ENCODE measurements at places on chromosomes 13 and 19. TPM values are rescaled to one million over a fixed set of nuclear protein-coding genes. Genes with fewer than 3 reads are reported as not detected.
A peak's percentile ranks its signal among the peaks of the same experiment; 100 is the strongest.

DNA sequence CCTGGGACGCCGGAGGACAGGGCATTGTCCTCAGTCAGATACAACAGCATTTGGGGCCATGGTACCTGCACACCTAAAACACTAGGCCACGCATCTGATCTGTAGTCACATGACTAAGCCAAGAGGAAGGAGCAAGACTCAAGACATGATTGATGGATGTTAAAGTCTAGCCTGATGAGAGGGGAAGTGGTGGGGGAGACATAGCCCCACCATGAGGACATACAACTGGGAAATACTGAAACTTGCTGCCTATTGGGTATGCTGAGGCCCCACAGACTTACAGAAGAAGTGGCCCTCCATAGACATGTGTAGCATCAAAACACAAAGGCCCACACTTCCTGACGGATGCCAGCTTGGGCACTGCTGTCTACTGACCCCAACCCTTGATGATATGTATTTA, 1.4 kb upstream of the ICAM4 start:
- H3K4me3 ChIP-seq: no peak overlapping the region
- DNase-seq: no peak
- H3K27me3 ChIP-seq: peaks cover 3% of the 10 kb centered on the region
- peaks cover 22% of the 10 kb centered on the region for H3K4me1 ChIP-seq
- peaks cover 6% of the 10 kb centered on the region for H3K36me3 ChIP-seq

DNA sequence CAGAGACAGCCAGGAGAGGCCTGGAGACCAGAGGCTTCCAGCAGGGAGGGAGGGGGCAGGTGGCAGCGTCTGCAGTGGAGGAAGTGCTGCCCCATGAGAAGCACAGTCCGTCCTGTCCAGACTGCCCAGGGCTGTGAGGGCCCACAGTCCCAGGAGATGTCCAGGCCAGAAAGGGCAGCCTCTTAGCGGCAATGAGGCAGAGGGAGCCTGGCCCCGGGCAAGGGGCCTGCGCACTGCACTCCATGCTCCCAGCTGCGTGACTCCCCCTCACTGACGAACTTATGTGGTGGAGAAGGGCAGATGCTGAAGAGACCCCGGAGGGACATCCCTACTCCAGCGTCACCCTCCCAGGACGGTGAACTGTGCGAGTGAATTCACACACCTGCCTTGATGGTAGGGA, 115.3 kb downstream of the SOX1 start:
- peaks cover 7% of the 10 kb centered on the region for H3K27me3 ChIP-seq
- H3K36me3 ChIP-seq: peaks cover 3% of the 10 kb centered on the region
- no peak overlapping the region for H3K27ac ChIP-seq
- H3K4me3 ChIP-seq: no peak overlapping the region
- DNase-seq: no peak
- H3K4me1 ChIP-seq: no peaks in the 10 kb centered on the region

DNA sequence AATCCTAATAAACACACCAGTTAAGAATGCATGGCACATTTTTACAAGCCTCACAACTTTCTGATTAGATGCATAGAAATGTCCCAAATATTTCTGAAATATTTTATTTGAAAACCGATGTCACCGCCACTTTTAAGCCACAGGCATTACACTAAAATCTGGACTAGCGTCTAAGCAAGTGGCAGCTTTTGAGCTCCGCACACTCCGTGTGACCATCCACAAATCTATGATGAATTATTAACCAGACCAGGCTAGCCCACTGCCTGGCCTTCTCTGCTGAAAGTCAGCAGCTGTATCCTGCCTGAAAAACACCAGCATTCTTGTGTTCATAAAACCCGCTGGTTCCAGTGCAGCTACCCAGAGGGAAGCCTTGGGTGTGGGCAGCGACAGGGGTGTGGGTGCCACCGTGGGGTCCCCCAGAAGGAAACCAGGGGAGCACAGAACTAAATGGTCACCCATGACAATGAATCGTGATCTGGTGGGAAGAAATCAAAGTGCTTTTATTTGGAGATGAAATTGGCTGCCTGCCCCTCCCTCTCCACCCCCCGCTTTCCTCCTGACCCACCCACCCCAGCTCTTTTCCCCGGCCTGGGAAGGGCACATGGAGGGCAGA, 13.8 kb downstream of the RASA3 start:
- peaks cover 11% of the 10 kb centered on the region for H3K27me3 ChIP-seq
- peaks cover 15% of the 10 kb centered on the region for H3K36me3 ChIP-seq
- H3K4me3 ChIP-seq: peak overlapping the region; percentile 77

Gene LRRC25
- total RNA-seq: not detected

DNA sequence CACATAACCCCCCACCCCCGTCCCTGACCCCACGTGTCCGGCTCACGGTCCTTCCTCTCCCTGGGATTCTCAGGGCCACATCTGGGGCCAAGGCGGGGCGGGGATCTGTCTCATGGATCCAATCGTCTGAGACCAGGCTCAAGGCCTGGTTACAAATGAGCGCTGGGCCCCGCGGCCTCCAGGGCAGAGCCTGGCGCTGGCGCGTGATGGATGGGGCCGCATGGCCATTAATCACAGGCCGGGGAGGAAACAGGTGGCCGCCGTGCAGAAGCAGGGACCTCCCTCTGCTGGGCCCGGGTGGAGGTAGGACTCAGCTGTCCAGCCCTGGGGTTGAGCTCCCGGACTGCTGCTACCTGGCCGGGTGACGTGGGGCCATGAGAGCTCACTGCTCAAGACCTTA, 5.8 kb upstream of the TLE5 start:
- H3K27ac ChIP-seq: no peak overlapping the region
- no peak for DNase-seq
- H3K4me1 ChIP-seq: no peaks in the 10 kb centered on the region
- H3K27me3 ChIP-seq: peaks cover 3% of the 10 kb centered on the region
- no peak overlapping the region for H3K4me3 ChIP-seq
- no peaks in the 10 kb centered on the region for H3K36me3 ChIP-seq

GRCh38 chr13:37709318-37709717, 110.8 kb upstream of the POSTN start:
- peak overlapping the region; percentile 9 for H3K27ac ChIP-seq
- DNase-seq: no peak
- H3K4me3 ChIP-seq: no peak overlapping the region
- H3K36me3 ChIP-seq: peaks cover 35% of the 10 kb centered on the region
- H3K4me1 ChIP-seq: peaks cover 51% of the 10 kb centered on the region
- no peaks in the 10 kb centered on the region for H3K27me3 ChIP-seq

DNA sequence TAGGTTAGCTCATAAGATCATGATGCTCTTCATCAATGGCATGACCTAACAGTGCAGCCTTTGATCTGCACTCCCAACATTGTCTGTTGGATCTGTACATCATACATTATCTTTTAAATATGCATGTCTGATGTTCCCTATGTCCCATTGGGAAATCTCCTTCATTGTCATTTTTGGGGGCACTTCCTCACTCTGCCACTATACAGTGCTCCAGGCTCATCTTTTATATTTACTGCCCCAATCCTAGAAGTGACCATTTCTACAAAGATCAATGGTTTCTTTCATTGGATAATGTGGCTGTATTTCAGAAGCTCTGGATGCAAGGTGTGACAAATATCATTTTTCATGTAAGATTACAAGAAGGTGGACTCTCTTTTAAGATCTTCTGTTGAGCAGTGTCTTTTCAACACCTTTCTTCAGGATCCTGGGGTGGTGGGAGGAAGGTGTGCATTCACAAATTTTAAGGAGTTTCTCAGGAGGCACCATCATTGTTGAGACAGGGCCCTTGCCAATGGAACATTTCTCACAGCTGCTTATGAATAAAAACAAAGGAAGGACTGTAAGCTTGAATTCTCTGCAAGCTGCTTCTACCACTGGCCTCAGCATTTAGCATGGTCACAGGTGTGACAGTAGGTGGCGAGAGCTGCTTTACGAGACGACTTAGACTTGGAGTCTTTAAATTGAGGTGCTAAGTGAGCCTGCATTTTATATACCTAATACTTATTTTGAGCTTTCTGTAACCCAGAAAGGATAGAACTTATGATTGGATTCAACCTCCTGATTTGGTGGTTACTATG, 403.0 kb downstream of the LMO7 start:
- no peaks in the 10 kb centered on the region for H3K36me3 ChIP-seq
- H3K4me1 ChIP-seq: peaks cover 5% of the 10 kb centered on the region
- no peaks in the 10 kb centered on the region for H3K27me3 ChIP-seq
- H3K4me3 ChIP-seq: no peak overlapping the region
- DNase-seq: no peak

DNA sequence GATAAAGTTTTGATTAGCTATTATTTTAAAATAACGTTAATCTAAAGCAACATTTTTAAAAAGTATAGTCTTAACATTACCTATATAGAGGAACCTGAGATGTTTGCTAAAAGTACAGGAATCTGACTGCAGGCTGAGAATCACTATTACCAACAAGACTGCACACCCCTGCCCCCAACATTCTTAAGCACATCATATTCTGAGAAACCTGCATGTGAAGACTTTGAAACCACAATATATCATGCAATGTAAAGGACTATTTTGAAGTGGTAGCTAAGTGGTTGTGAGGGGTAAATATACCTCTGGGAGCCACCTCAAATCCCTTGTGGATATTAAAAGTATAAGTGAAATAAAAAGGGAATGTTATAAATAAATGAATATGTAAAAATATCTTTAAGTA, 119.0 kb upstream of the KLF12 start:
- DNase-seq: no peak
- peaks cover 3% of the 10 kb centered on the region for H3K27me3 ChIP-seq
- H3K4me1 ChIP-seq: peaks cover 83% of the 10 kb centered on the region
- peaks cover 11% of the 10 kb centered on the region for H3K36me3 ChIP-seq
- H3K4me3 ChIP-seq: no peak overlapping the region
- no peak overlapping the region for H3K27ac ChIP-seq

Gene CEACAM20
- total RNA-seq: not detected

Gene ZNF382
- total RNA-seq: 3.2 TPM

- no peaks in the 10 kb centered on the region for H3K27me3 ChIP-seq
- H3K4me3 ChIP-seq: no peak overlapping the region
- DNase-seq: peak; percentile 31
- H3K4me1 ChIP-seq: peaks cover 36% of the 10 kb centered on the region
- H3K27ac ChIP-seq: no peak overlapping the region
Measured at GRCh38 chr13:92804346-92804745, 422.3 kb upstream of the GPC6 start.

DNA sequence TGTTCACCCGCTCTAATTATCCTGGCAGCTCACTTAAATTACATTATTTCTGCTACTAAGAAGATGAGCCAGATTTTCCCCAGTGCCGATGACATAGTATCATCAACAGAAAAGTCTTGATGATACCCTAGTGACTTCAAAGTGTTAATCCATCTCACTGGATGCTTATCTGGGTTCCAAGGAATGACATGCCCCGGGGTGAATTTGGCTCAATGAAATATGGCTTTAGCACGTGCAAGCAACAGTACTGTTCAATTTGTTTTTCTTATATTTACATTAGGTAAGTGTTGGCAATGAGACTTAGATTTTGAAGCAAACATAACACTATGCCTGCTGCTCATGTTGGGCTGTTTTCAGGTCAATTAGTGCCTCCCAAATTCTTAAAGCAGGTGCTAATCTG, 548.2 kb upstream of the SLITRK1 start:
- H3K36me3 ChIP-seq: peaks cover 29% of the 10 kb centered on the region
- DNase-seq: no peak
- no peaks in the 10 kb centered on the region for H3K27me3 ChIP-seq
- peak overlapping the region; percentile 15 for H3K4me3 ChIP-seq
- H3K4me1 ChIP-seq: peaks cover 87% of the 10 kb centered on the region

Gene IL4I1
- 0.69 TPM for total RNA-seq

Gene CYP2S1
- total RNA-seq: 0.99 TPM

Gene ZNF541
- total RNA-seq: not detected

DNA sequence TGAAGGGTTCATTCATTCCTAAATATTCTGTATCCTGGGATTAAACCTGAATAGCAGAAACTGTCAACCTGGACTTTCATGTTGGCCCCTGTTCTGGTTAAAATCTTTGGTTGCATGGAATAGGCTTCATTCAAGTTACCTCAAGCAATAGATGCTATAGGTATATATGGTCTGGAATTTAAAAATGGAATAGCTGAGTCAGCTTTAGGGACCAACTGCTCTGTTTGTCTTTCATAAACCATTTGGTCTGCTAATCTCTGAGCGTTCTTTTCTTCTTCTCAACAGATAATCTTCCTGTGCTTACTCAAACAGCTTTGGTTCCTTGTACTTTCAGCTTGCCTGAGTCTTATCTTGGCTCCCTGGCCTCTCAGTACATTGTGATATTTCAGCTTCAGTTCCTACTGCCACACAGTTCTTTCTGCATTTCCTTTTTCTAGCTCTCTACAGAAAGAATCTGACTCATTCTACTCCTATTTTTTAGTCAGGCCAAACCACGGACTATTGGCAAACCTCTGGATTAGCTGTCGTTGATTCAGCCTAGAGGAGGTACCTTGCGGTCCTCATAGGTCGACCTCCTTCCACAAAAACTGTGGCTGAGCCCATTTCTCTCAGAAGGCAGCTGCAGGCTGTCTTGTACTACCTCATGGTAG, 35.9 kb upstream of the MAB21L1 start:
- peak overlapping the region; percentile 67 for H3K4me3 ChIP-seq
- H3K36me3 ChIP-seq: no peaks in the 10 kb centered on the region
- peak overlapping the region; percentile 80 for H3K27ac ChIP-seq
- peaks cover 1% of the 10 kb centered on the region for H3K27me3 ChIP-seq
- peak; percentile 95 for DNase-seq

Gene TEX29
- 0.27 TPM for total RNA-seq

DNA sequence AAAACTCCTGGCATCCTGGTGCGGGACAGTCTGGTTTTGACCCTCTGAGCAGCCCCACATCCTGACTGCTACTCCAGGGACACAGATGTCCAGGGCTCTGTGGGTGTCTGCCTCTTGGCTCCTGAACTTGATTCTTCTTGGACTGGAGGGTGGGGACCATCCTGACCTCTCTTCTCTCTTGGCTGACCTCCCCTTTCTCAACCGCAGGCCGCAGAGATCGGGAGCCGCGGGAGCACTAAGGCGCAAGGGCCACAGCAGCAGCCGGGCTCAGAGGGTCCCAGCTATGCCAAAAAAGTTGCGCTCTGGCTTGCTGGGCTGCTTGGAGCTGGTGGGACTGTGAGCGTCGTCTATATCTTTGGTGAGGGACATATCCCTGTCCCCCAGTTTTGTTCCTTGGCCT, 1.0 kb downstream of the TIMM50 start:
- peaks cover 21% of the 10 kb centered on the region for H3K4me1 ChIP-seq
- H3K4me3 ChIP-seq: peak overlapping the region; percentile 99
- H3K27ac ChIP-seq: peak overlapping the region; percentile 97
- H3K36me3 ChIP-seq: peaks cover 10% of the 10 kb centered on the region

DNA sequence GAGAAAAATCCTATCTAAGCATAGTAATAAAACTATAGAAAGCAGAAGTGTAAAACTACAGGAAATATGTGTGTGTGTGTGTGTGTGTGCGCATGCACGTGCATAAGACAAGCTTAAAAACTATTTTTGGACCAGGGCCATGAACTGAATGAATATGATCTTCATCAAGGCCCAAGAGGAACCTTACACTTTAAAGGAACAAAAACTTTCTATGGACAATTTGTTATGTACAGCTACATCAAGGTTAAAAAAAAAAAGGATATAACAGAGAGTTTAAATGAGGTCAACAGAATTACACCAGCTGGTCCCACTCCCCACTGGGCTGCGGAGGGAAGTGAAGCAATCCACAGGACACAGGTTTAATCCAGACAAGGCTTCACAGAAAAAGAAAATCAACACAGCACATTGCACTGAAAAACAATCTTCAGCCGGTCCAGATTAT, 151.1 kb downstream of the LHFPL6 start:
- H3K4me3 ChIP-seq: no peak overlapping the region
- no peaks in the 10 kb centered on the region for H3K36me3 ChIP-seq
- peaks cover 32% of the 10 kb centered on the region for H3K4me1 ChIP-seq

- H3K27ac ChIP-seq: no peak overlapping the region
- no peak for DNase-seq
- H3K27me3 ChIP-seq: peaks cover 25% of the 10 kb centered on the region
Measured at GRCh38 chr19:47437500-47437899, 18.2 kb upstream of the MEIS3 start.
